ENCODE measurements at places on chromosomes 5 and 9.

DNA sequence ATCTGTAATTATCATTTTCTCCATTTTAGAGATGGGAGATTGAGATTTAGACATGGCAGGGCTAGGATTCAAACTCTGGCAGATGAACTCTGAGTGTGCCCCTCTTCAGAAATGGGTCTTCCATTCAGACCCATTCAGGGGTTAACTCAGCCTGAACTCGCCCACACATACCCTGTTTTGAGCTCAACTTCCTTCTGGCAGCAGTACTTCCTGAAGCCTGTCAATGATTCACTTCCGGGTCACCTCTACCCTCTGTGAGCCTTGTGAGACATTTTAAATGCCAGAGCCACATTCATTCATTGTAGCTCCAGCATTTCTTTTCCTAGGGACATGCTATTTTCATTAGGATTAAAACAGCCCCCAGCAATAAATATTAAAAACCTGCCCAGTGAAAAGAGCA lies 209.3 kb upstream of the SLC24A2 start:
- DNase-seq: peak; percentile 14

- no peak for DNase-seq
Measured at GRCh38 chr5:39231705-39232525, 12.6 kb upstream of the FYB1 start.

- DNase-seq: no peak
Measured at GRCh38 chr5:67644221-67644920, 447.8 kb upstream of the CD180 start.

DNA sequence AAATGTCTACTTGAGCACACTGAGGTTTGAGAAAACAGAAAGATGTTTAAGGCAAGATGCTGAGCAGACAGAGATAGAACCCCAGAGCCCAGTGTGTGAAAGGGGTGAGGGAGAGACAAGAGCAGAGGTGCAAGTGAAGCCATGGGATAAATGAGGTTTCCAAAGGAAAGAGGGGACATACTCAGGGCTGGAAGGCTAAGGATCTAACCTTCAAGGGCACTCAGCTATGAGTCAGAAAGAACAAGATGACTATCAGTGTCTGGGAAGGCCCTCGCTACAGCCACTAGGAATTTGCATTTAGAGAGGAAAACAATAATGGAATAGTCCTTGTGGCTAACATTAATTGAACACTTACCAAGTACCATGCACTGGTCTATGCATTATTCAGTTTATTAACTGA lies 113.7 kb downstream of the HTR4 start:
- DNase-seq: no peak

GRCh38 chr9:135216236-135216635 lies 128.8 kb downstream of the OLFM1 start:
- DNase-seq: no peak

DNA sequence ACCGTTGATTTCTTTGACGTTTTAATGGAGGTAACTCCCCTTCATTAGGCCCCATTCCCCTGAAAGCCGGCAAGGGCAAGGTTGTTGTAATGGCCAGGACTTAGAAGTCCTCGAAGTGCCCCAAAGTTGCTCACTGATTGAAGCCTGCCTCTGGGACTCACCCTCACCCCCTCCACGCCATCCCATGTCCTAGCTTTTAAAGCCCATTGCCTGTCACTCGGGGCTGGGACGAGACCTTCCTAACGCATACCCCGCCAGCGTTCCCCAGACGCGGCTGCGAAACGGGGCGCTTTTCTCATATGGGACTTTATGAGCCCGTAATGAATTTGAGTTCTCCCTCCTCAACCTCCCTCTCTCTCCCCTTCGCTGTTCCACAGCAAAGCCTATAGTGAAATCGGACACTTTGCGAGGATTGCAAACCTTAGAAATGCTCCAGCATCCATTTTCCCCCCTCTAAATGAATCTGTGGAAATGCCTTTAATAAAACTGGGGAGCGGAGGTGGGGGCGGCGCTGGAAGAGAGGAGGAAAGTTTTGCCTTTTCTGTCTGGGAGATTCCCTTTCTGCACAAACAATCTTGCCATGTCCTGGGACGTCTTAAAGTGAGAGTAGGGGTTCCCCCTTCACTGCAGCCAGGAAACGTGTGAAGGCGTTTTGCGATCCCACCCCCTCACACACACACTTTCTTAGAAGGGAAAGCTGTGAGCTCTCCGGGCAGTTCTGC lies 1.5 kb downstream of the PAPPA start:
- no peak for DNase-seq

GRCh38 chr9:38074441-38074961 lies 5.5 kb upstream of the SHB start:
- DNase-seq: no peak

- DNase-seq: no peak
Measured at GRCh38 chr5:96651047-96651446, 11.1 kb upstream of the CAST start.

GRCh38 chr5:72366324-72366976 lies 46.3 kb downstream of the PTCD2 start:
- peak; percentile 23 for DNase-seq

GRCh38 chr9:27367175-27367798 lies 70.3 kb upstream of the EQTN start:
- DNase-seq: no peak

GRCh38 chr9:36980148-36980974 lies 53.7 kb downstream of the PAX5 start:
- DNase-seq: no peak

DNA sequence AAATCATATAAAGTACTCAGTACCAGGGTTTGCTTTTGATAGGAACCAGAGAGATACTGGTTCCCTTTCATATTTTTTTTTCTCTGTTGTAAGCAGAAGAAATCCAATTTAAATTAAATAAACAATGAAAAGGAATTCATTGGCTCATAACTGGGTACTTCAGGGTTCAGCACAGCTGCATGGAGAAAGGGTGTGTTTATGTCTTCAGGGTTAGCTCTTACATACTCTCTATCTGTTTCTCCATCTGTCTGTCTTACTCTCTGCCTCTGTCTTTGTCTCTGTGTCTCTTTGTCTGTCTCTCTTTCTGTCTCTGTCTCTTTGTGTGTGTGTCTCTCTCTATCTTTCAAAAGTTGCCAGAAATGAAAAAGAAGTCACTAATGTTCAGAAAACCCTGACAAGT lies 345.9 kb downstream of the MSX2 start:
- DNase-seq: no peak

Measured in GM18507 (cell line).